ENCODE measurements at places on chromosomes 6 and 20. TPM values are rescaled to one million over a fixed set of nuclear protein-coding genes. Genes with fewer than 3 reads are reported as not detected.

DNA sequence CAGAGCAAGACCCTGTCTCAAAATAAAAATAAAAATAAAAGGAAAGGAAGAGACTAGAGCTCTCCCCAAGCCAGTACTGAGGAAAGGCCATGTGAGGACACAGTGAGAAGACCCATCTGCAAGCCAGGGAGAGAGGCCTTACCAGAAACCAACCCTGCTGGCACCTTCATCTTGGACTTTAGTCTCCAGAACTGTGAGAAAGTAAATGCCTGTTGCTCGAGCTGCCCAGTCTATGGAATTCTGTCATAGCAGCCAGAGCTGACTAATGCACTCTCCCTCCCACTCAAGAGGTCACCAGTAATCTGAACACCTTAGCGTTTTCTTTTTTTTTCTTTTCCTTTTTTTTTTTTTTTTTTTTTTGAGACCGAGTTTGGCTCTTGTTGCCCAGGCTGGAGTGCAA lies 7.3 kb upstream of the PRPH2 start:
- DNase-seq: no peak

Gene SSTR4
- not detected for polyA plus RNA-seq

Gene RAET1G
- 3.0 TPM for polyA plus RNA-seq

GRCh38 chr6:604579-604978 lies 52.3 kb downstream of the HUS1B start:
- DNase-seq: no peak

DNA sequence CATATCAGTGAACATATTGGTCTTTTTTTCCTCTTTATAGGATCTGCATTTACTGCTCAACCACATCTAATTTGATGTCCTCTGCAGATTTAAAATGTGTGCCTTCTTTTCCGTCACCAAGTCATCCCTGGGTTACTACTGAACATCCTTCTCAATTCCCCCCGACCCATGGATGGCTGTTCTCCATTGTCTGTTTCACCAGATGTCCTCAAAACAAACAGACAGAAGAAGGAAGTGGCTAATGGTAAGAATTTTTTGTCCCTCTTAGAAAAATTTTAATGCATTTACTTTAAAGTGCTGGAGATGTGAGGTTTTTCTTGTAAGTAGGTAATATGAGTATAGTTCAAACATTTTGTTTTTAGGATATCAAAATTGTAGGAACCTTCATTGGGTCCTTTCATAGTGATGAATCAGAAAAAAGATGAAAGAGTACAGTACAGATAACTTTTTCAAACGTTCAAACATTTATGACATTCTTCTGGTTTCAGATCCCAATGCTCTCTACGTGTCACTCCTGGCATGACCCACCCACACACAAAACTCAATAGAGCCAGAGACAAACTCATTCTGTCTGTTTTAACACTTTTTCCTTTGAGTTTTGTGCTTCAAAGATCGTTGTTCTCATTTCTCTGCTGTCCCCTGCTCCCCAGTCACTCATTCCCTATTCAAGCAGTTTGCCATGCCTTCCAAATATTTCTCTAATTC lies 276.4 kb downstream of the PRL start:
- DNase-seq: no peak

DNA sequence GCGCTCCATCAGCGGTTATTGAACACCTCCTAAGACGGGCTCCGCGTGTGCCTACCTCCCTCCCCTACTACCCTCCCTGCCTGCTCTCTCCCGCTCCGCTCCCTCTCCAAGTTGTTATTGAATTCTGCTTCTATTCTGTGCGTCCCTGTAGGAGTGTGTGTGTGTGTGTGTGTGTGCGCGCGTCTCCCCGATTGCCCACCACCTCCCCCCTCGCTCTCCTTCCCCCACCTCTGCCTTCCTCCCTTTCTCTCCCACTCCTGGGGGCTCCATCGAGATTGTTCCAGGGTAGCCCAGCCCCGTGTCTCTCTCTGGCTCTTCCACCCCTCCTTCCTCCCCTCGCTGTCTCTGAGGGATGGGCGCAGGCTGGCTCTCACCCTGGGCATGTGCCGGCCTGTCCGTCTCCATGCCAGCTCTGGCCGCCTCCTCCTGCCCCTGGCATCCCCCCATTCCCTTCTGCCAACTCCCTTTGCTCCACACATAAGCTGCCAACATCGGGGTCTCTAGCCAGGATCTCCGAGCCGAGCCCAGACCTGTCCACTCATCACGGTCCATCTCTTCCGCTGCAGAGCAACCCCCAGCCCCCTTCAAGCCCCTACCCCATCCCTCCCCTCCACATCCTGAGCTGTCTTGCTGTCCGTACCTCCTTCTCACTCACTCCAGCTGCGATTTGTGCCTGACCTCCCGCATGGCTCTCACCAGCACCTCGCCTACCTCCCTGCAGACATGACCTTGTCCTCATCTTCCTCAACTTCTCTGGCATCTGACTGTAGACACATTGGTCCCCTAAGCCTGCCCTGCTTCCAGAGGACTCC lies 68.5 kb downstream of the SRC start:
- no peak for DNase-seq

- no peak for DNase-seq
Observed at GRCh38 chr6:135148889-135149288, 32.2 kb upstream of the MYB start.

GRCh38 chr6:11952316-11952715 lies 59.8 kb upstream of the HIVEP1 start:
- DNase-seq: no peak

GRCh38 chr6:158567871-158568401 lies 8.0 kb downstream of the TMEM181 start:
- no peak for DNase-seq

DNA sequence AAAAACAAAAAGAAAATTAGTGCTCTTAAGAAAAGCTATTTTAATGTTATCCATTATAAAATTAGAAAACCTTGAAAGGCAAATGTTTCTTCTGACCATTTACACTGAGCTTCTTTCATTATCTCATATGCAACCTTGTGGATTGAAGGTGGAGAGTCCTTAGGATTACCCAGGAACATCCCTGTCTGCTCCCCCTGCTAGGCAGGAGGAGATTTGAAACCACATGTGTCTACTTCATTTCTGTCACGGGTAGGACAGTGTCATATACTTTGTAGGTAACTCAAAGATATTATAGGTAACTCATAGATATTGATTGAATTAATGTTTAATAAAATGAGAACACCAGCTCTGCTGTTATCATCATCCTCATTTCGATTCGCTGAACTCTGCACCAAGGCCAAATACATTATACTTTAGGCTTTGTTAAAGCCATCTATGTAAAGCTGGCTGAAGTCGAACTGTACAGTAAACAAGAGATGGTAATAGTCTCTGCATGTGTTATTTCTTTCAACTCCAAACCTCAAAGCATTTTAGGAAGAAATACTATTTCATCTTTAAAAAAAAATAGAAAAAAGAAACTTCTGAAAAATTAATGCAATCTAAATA lies 49.5 kb downstream of the HDAC2 start:
- DNase-seq: no peak

DNA sequence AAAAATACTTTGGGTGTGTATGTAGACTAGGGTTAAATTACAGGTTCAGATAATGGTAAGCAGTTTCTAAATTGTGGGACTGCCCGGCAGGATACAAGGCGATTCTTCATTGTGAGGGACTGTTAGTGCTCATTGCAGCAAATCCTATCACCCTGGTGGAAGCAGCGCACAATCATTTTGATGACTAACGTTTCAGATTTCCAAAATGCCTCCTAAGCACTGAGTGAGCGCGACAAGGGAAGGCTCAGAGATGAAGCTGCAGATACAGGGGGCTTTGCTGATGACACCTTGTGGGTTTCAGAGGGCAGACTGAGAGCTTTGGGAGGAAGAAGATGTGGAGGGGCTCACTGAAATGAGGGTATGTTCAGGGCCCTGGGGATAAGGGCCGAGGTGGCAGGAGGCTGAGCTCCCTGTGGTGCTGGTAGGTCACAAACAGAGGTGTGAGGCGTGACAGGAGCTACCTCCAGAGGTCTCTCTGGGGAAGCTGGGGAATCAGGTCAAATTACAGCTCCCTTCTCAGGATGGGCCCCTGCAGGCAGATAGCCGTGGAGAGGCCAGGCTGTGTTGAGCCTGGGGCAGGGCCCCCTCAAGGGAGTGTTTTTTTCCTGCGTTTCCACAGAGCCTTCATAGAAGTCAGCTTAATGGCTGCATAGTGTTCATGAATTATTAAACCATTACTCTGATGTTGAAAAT lies 84.5 kb upstream of the FYN start:
- DNase-seq: no peak

DNA sequence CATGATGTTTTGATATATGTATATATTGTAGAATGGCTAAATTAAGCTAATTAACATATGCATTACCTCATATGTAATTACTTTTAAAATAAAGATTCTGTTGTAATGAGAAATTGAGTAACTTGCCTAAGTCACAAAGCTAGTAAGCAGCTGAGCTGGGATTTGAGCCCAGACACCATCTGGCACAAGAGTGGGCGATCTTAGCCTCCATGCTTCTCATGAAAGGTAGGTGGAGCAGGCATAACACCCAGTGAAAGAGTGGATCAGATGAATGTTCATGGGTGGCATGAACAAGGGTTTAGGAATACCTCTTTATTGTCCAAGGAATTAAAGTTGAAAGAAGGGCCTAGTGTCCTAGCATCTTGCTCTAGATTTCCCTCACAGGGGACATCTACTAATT lies 365.4 kb downstream of the TFAP2B start:
- DNase-seq: no peak

DNA sequence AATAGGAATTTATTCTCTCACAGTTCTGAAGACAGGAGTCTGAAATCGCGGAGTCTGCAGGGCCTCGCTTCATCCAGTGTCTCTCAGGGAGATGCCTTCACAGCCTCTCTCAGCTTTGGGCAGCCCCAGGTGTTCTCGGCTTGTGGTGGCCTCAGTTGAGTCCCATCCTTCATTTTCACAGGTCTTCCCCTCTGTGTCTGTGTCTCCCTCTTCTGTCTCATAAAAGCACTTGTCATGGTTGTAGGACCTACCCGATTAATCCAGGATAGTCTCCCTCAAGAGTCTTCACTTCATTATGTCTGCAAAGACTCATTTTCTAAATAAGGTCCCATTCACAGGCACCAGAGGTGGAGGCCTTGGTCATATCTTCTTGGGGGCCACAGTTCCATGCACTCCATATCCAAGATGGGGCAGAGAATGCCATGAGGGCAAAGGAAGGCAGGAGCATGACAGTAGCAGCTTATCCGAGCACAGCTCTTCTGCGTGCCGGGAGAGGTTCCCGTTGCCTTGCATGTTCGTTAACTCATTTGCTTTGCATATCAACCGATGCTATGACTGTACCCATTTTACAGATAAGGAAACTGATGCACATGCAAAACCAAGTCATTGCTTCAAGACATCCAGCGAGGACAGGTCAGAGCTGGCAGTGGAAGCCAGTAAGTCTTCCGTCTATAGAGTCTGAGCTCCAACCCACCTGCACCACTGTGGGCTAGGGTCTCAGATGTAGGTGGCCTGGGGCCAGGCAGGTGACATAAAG lies 363.8 kb upstream of the SULF2 start:
- DNase-seq: no peak

GRCh38 chr6:111663692-111664564 lies 58.2 kb upstream of the TRAF3IP2 start:
- no peak for DNase-seq

Gene CLPSL2
- polyA plus RNA-seq: not detected
